ENCODE measurements at places on chromosomes 16 and 17.

GRCh38 chr16:86533076-86533475, 22.0 kb downstream of the MTHFSD start:
- no peak for DNase-seq
- H3K36me3 ChIP-seq: peaks cover 65% of the 10 kb centered on the region
- no peak overlapping the region for H3K27ac ChIP-seq
- no peak overlapping the region for H3K4me3 ChIP-seq
- H3K27me3 ChIP-seq: no peaks in the 10 kb centered on the region

GRCh38 chr17:27990100-27990499, 52.4 kb upstream of the NLK start:
- no peaks in the 10 kb centered on the region for H3K4me1 ChIP-seq
- no peak overlapping the region for H3K27ac ChIP-seq
- no peaks in the 10 kb centered on the region for H3K27me3 ChIP-seq
- no peak overlapping the region for H3K4me3 ChIP-seq

- no peaks in the 10 kb centered on the region for H3K27me3 ChIP-seq
- no peak overlapping the region for H3K27ac ChIP-seq
- no peaks in the 10 kb centered on the region for H3K4me1 ChIP-seq
- no peaks in the 10 kb centered on the region for H3K36me3 ChIP-seq
- no peak overlapping the region for H3K4me3 ChIP-seq
These were observed 8.8 kb downstream of the CMTM2 start for GRCh38 chr16:66587881-66588600.

DNA sequence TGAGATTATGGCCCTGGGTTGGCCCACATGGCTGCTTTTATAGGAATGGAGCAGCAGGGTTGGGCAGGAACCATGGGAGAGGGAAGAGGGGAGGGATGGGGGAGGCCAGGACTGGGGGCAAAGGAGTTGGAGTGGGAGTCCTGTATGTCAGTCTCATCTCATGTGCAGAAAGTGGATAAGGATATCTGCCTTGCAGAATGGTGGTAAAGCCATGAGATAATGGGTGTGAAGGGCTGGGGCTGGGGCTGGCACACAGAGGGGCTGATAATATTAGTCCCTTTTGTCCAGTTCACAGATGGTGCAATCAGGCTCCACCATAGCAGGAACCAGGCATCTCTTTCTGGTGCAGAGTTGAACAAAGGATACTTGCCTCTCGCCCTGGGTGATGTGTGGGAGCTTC, 101.3 kb downstream of the MRM1 start:
- H3K27me3 ChIP-seq: no peaks in the 10 kb centered on the region
- no peak overlapping the region for H3K4me3 ChIP-seq
- H3K4me1 ChIP-seq: peaks cover 5% of the 10 kb centered on the region
- DNase-seq: no peak
- no peaks in the 10 kb centered on the region for H3K36me3 ChIP-seq

DNA sequence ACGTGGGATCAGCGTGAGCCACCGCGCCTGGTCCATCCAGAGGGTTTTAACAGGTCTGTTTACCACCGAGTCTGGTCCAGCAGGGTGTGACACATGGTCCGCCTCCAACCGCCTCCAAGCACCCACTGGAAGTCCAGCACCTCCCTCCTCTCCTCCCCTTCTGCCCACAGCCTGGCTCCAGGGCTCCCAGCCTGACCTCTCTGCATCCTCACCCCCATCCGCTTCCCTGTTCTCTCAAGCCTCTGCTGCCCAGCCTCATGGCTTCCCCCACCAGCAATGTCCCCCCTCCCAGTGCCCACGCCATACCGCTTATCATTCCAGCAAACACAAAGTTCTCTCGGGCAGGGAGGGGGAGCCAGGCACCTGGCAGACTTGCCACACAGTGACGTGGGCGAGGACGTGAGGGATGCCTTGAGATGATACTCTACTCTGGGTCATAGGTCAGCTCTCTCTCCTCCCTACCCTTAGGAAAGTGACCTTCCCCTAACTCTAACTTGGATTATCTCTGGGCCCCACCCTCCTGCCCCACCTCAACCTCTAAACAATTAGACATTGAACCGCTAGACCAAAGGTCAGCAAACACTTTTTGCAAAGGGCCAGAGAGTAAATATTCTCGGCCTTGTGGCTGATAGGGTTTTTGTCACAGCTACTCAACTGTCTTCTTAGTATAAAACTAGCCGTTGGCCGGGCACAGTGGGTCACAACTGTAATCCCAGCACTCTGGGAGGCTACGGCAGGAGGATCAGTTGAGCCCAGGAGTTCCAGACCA, 23.1 kb downstream of the CDC42EP4 start:
- H3K4me1 ChIP-seq: peaks cover 82% of the 10 kb centered on the region
- H3K27me3 ChIP-seq: no peaks in the 10 kb centered on the region
- DNase-seq: peak; percentile 44
- H3K36me3 ChIP-seq: peaks cover 27% of the 10 kb centered on the region

DNA sequence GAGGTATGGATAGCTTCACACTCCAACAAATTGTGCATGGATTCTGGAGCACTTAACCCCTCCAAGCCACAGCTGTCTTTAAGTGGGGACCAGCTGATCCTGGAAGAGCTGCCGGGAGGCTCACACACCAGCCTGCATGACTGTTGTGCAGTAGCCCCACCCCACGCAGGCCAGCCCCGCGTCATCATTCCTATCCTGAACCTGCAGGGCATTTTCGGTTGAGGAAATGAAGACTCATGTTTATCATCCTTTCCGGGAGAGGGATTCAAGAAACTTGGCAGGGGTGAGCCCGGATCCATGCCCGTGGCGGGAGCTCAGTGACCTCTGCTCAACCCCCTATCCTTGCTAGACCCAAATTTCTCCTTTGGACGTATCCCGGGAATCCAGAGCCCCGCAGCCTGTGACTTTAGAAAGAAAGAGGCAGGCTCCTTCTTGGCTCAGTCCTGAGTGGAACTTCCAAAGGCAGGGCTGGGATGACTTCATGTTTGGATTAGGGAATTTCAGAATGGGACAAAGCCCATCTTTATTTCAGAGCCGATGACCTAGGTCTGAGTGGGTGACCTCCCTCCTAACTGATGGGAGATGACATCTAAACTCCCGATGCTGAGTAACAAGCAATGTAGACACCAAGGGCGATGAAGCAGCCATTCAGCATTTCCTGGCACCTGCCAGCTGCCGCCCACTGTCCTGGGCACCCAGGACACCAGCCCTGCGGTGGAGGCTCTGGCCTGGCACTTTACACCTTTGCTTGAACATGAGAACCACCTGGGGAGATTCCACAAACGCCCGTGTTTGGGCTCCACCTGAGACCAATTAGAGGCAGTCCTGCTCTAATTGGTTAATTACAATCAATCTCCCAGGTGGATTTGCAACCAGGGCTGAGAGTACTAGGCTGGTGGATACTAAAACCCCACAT, 43.3 kb upstream of the CMIP start:
- no peaks in the 10 kb centered on the region for H3K27me3 ChIP-seq
- peaks cover 7% of the 10 kb centered on the region for H3K4me1 ChIP-seq

DNA sequence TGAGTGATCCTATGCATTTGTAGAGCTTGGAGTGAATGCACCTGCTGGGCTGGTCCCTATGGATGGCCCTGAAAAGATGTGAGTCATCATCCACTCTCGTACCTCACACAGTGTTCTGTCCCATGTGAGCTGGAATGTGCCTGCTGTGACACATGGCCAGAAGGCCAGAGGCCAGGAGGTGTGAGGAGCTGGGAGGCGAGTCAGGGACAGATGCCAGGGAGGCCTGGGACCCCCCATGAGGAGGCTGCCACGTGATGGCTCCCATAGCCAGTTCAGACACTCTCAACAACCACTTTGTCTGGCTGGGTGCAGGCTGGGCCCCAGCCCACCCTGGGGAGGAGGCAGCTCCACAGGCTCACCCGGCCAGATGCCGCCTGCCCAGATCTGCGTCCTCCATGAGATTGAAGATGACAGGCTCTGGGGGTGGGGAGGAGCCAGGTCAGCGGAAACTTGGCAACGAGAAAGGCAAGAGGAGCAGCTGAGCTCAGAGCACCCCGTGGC, 168.8 kb downstream of the C16orf78 start:
- H3K27me3 ChIP-seq: no peaks in the 10 kb centered on the region
- no peak overlapping the region for H3K27ac ChIP-seq
- no peaks in the 10 kb centered on the region for H3K36me3 ChIP-seq
- H3K4me1 ChIP-seq: no peaks in the 10 kb centered on the region
- DNase-seq: no peak

GRCh38 chr17:78895322-78895721, 7.7 kb downstream of the CEP295NL start:
- H3K4me1 ChIP-seq: peaks cover 100% of the 10 kb centered on the region
- DNase-seq: no peak
- peaks cover 18% of the 10 kb centered on the region for H3K36me3 ChIP-seq
- no peaks in the 10 kb centered on the region for H3K27me3 ChIP-seq

- no peaks in the 10 kb centered on the region for H3K36me3 ChIP-seq
- H3K27ac ChIP-seq: no peak overlapping the region
- no peak overlapping the region for H3K4me3 ChIP-seq
- H3K27me3 ChIP-seq: peaks cover 7% of the 10 kb centered on the region
- DNase-seq: no peak
These were observed 10.5 kb upstream of the RAI1 start for GRCh38 chr17:17670701-17671305.

DNA sequence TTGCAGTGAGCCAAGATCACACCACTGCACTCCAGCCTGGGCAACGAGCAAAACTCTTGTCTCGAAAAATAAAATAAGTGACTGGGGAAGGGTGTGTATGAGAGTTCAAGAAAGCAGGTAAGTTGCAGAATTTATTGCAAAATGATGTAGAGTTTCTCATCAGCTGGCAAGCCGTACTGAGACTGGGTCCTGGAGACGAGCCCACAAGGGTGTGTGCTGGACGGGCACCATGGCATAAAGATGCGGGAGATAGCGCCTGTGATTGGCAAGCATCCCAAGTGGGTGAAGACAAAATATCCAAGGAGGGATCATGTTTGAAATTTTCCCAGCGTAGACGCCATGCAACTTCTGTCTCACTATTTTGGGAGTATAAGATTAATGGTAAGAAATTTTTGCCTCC, 59.4 kb downstream of the WNT3 start:
- peaks cover 46% of the 10 kb centered on the region for H3K36me3 ChIP-seq
- no peak overlapping the region for H3K27ac ChIP-seq
- no peaks in the 10 kb centered on the region for H3K27me3 ChIP-seq
- no peak for DNase-seq
- H3K4me3 ChIP-seq: no peak overlapping the region
- H3K4me1 ChIP-seq: no peaks in the 10 kb centered on the region

DNA sequence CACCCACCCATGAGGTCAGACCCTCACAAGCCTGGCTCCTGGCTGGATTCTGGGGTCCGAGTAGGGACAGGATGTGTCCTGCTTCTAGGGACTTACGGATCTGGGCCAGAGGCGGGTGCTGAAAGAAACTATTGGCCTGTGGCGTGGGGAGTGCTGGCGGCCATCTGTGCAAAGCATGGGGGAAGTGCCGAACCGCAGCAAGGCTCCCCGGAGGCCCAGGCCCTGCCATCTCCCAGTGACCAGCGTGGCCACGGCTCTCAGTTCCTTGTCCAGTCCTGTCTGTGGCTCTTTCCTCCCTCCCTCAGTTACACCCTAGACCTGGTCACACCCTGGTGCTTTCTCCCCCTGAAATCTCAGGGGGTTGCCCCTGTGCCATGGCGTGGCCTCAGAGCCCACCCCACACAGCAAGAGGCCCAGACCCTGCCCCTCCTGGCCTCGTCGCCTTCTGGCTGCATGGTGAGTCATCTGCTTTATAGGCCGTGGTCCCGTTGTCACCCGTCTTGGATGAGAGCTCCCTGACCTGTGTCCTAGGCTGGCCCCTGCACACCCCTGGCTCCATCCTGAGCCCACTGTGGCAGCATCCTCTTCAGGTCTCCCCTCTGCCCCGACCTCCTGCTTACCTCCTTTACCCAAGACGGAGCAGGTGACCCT, 54.5 kb downstream of the PRMT7 start:
- H3K4me3 ChIP-seq: no peak overlapping the region
- no peak overlapping the region for H3K27ac ChIP-seq
- no peaks in the 10 kb centered on the region for H3K4me1 ChIP-seq

- no peaks in the 10 kb centered on the region for H3K27me3 ChIP-seq
- H3K4me1 ChIP-seq: peaks cover 6% of the 10 kb centered on the region
- no peak overlapping the region for H3K4me3 ChIP-seq
- DNase-seq: no peak
These were observed 346.5 kb downstream of the C16orf95 start for GRCh38 chr16:86970726-86971125.

DNA sequence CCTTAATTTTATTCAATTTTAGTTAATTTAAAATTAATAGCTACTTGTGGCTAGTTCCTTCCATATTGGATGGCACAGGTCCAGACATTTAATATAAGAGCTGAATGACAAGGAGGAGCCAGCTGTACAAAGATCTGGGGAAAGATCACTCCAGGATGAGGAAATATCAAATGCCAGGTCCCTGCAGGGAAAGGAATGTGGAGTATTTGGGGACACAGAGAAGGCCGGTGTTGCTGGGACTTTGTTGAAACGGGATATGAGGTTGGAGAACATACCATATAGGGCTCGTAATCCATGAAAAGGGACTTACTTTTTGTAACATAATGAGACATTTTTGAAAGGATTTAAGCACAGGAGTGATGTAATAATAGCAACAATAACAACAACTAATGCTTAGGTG, 426.8 kb downstream of the HS3ST4 start:
- H3K4me1 ChIP-seq: no peaks in the 10 kb centered on the region
- H3K4me3 ChIP-seq: no peak overlapping the region
- H3K27me3 ChIP-seq: no peaks in the 10 kb centered on the region
- no peak for DNase-seq

DNA sequence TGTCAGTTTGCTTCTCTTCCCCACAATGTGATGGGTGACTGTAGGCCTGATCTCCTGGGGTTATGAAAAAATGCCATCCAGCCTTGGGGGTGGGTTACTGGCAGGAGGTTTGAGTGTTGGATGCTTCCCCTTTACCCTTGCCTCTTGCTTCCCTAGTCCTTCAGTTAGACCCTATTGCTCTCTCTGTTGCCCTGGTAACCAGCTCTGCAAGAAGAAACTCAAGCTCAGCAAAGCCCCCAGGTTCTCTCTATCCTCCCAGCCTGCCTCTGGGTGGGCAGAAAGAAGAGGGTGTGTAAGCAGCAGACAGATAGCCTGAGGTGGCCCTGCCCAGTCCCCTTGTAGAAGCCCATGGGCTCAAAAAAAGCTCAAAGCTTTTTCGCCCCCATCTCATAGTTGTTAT, 2.8 kb upstream of the RAPGEFL1 start:
- H3K36me3 ChIP-seq: peaks cover 47% of the 10 kb centered on the region
- no peaks in the 10 kb centered on the region for H3K4me1 ChIP-seq

DNA sequence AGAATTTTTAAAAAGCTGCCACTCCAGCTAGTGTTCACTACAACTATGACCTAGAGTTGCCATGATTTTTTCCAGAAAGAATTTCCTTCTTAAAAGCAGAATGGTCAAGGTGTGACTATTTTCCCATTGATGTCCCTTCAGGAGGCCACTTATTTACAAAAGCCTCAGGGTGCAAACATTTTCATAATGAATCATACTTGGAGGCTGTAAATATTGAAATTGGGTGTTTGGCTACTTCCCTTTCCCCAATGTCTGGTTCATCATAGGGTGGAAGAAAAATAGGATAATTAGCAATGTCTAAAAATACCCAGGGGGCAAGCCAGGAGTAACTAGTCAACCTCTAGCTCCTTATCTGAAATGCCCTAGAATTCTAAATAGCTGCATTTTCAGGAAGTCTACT, 18.8 kb downstream of the AXIN2 start:
- H3K27me3 ChIP-seq: no peaks in the 10 kb centered on the region
- H3K4me3 ChIP-seq: no peak overlapping the region
- peaks cover 30% of the 10 kb centered on the region for H3K36me3 ChIP-seq
- no peak overlapping the region for H3K27ac ChIP-seq
- no peak for DNase-seq

- no peaks in the 10 kb centered on the region for H3K36me3 ChIP-seq
- DNase-seq: no peak
- H3K27ac ChIP-seq: no peak overlapping the region
- H3K27me3 ChIP-seq: no peaks in the 10 kb centered on the region
- no peak overlapping the region for H3K4me3 ChIP-seq
- no peaks in the 10 kb centered on the region for H3K4me1 ChIP-seq
These were observed 2.7 kb downstream of the KRT36 start for GRCh38 chr17:41486809-41487530.

Measured in tibial artery (tissue), 4 donors.